ENCODE measurements at places on chromosomes 2 and 18.
A peak's percentile ranks its signal among the peaks of the same experiment; 100 is the strongest.

GRCh38 chr18:55584201-55584600, 3.8 kb downstream of the TCF4 start:
- no peak for DNase-seq
- H3K27ac ChIP-seq: peak overlapping the region; percentile 90
- peaks cover 83% of the 10 kb centered on the region for H3K4me1 ChIP-seq
- H3K27me3 ChIP-seq: no peaks in the 10 kb centered on the region

GRCh38 chr18:33184958-33185357, 255.6 kb downstream of the CCDC178 start:
- H3K36me3 ChIP-seq: no peaks in the 10 kb centered on the region
- H3K4me1 ChIP-seq: no peaks in the 10 kb centered on the region
- H3K27me3 ChIP-seq: no peaks in the 10 kb centered on the region
- no peak overlapping the region for H3K27ac ChIP-seq

GRCh38 chr2:118351796-118352195, 263.5 kb downstream of the INSIG2 start:
- H3K4me3 ChIP-seq: no peak overlapping the region
- H3K36me3 ChIP-seq: no peaks in the 10 kb centered on the region
- H3K4me1 ChIP-seq: no peaks in the 10 kb centered on the region
- peaks cover 25% of the 10 kb centered on the region for H3K27me3 ChIP-seq
- DNase-seq: no peak

- H3K4me3 ChIP-seq: no peak overlapping the region
- no peaks in the 10 kb centered on the region for H3K27me3 ChIP-seq
- H3K27ac ChIP-seq: no peak overlapping the region
- DNase-seq: no peak
- no peaks in the 10 kb centered on the region for H3K36me3 ChIP-seq
Measured at GRCh38 chr2:209189893-209190292, 234.0 kb upstream of the MAP2 start.

GRCh38 chr2:15383695-15384350, 177.3 kb downstream of the NBAS start:
- no peak overlapping the region for H3K4me3 ChIP-seq
- no peaks in the 10 kb centered on the region for H3K27me3 ChIP-seq

DNA sequence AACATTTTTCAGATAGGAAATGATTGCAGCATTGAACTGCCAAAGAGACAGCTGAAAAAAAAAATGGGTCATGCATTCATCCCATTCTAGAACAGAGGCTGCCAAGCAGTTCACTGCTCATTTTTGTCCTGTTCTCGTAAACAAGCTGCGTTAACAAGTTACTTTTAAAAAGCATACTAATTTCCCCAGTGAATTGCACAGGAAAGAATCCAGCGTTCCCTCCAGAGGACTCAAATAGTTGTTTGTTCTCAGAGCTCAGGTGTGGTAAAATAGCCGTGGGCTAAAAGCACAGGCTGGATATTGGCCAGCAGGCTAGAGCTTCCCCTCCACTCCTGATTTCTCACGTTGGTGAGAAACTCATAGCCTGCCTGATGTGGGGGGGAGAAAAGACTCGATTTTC, 76.1 kb upstream of the AQP4 start:
- H3K4me3 ChIP-seq: no peak overlapping the region
- H3K27ac ChIP-seq: no peak overlapping the region
- H3K4me1 ChIP-seq: peaks cover 15% of the 10 kb centered on the region
